ENCODE measurements at places on chromosomes 4 and X. TPM values are rescaled to one million over a fixed set of nuclear protein-coding genes. Genes with fewer than 3 reads are reported as not detected.

DNA sequence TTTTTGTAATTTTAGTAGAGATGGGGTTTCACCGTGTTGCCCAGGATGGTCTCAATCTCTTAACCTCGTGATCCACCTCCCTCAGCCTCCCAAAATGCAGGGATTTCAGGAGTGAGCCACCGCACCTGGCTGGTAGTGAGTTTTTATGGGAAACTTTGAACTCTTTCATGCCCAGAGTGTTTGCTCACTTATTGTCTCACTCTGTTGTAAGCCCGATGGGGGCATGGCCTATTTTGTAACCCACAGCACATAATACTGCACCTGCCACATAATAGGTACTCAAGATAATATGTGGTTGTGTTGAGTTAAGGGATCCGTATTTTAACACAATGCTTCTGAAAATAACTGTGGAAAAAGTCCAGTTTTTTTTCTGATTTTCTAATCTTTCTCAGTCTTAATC lies 109.6 kb upstream of the GIMD1 start:
- DNase-seq, result no peak
- no peak overlapping the region for H3K4me3 ChIP-seq
- H3K27me3 ChIP-seq, result peaks cover 3% of the 10 kb centered on the region
- H3K4me1 ChIP-seq, result no peaks in the 10 kb centered on the region
- no peak overlapping the region for H3K27ac ChIP-seq

DNA sequence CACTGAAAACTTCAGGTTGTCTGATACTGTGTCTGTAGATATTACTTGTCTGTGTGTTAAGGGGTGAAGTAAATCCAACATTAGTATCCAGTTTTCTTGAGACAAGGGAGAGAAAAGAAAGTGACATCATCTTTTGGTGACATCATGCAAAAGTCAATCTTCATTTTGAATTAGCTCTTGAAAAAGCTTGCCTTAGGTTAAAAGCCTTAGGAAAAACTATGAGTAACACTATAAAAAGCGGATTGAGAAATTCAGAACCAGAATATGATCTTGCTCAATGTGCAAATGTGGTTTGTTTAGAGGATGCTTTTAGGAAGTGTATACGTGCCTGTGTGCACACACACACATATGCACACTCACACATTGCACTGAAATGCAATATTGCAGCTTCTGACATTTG lies 345.8 kb upstream of the CASK start:
- no peaks in the 10 kb centered on the region for H3K4me1 ChIP-seq
- DNase-seq, result no peak

DNA sequence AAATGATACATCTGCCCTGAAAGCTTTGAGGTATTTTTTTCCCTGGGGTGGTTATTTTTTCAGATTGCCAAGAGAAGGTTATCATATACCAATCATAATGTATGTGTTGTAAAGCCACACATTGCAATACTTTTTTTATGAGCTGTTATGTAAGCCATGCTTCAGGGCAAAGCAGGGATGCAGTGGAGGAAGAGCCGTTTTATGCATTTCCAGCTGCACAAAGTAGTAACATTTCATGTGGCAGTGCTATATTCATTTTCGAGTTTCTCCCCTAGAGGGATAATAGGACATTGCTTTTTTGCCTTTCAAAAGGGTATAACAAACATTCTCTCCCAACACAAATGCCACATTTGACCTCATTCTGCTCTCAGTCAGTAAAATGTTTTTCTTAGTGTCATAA lies 68.5 kb downstream of the GALNT7 start:
- H3K36me3 ChIP-seq, result no peaks in the 10 kb centered on the region
- no peaks in the 10 kb centered on the region for H3K27me3 ChIP-seq
- no peak overlapping the region for H3K27ac ChIP-seq
- H3K4me3 ChIP-seq, result no peak overlapping the region
- H3K4me1 ChIP-seq, result no peaks in the 10 kb centered on the region
- no peak for DNase-seq

DNA sequence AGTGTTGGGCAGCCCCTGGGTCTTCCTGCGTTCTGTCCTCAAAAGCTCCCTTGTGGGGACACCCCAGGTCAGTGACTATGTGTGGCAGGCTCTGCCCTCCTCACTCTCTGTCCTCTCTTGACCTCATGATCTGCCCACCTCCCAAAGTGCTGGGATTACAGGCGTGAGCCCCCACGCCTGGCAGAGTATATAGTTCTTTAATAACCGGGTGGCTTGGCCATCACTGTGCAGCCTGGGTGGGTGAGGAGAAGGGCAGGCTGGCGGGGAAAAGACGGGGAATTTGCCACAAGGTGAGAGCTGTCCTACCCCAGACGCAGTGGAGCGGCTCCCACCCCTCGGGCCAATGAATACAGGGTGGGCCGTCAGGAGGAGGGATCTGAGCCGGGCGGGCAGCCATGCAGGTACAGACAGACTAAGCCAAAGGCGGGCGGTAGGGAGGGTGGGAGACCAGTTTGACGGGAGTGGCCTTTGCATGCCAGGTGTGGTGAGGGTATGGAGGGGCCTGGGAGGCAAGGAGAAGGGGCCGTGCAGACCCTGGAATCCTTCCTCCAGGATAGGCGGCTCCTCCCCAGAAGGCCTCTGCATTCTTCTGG lies 2.5 kb downstream of the SH3BP2 start:
- H3K27me3 ChIP-seq, result no peaks in the 10 kb centered on the region
- no peak overlapping the region for H3K4me3 ChIP-seq
- DNase-seq, result no peak
- peaks cover 26% of the 10 kb centered on the region for H3K4me1 ChIP-seq
- H3K36me3 ChIP-seq, result no peaks in the 10 kb centered on the region

DNA sequence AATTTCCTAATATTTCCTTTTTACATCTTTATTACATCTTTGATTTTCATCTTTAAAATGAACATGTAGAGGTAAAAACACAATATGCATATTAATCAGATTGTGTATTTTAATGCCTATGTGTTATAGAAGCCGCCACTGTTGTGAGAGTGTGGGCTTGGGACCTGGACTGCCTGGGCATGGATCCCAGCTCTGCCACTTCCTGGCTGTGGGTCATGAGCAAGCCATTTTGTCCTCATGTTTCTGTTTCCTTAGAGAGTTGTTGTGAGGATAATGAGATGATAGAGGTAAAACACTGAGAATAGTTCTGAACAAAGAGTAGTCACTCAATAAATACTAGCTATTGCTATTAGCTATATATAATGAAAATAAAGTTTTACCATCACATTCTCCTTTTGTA lies 38.4 kb upstream of the SCOC start:
- peaks cover 1% of the 10 kb centered on the region for H3K27me3 ChIP-seq
- no peak overlapping the region for H3K4me3 ChIP-seq
- H3K27ac ChIP-seq, result no peak overlapping the region
- H3K36me3 ChIP-seq, result no peaks in the 10 kb centered on the region
- peaks cover 5% of the 10 kb centered on the region for H3K4me1 ChIP-seq

- no peaks in the 10 kb centered on the region for H3K27me3 ChIP-seq
- H3K4me1 ChIP-seq, result no peaks in the 10 kb centered on the region
- no peak for DNase-seq
- no peaks in the 10 kb centered on the region for H3K36me3 ChIP-seq
- H3K4me3 ChIP-seq, result no peak overlapping the region
- H3K27ac ChIP-seq, result no peak overlapping the region
These were observed 263.3 kb upstream of the MAGEB2 start for GRCh38 chrX:29952016-29952415.

GRCh38 chr4:138716559-138717335 lies 298.8 kb upstream of the NOCT start:
- H3K36me3 ChIP-seq, result no peaks in the 10 kb centered on the region
- no peak overlapping the region for H3K4me3 ChIP-seq
- H3K27ac ChIP-seq, result no peak overlapping the region
- no peaks in the 10 kb centered on the region for H3K27me3 ChIP-seq

- H3K36me3 ChIP-seq, result no peaks in the 10 kb centered on the region
- no peak overlapping the region for H3K4me3 ChIP-seq
- no peak for DNase-seq
- H3K4me1 ChIP-seq, result no peaks in the 10 kb centered on the region
- H3K27me3 ChIP-seq, result no peaks in the 10 kb centered on the region
These were observed 154.9 kb upstream of the EPHA5 start for GRCh38 chr4:65825116-65825753.

DNA sequence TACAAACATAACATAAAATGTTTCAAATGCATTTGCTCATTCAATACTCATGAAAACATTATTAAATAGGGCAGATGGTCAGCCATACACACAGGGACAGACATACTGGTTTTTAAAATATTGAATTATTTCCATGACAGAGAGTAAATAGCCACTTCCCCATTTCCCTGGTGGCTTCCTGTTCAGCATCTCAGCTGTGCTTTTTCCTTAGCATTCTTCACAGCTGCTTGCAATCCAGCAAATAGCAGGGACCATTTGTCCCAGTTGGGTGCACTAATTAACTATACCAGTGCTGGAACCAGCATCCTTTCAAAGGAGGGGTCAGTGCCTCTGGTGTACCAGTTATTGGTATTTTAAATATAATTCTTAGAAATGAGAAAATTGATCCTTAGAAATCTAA lies 964.7 kb downstream of the RAB28 start:
- H3K27ac ChIP-seq, result no peak overlapping the region
- H3K4me1 ChIP-seq, result no peaks in the 10 kb centered on the region
- H3K36me3 ChIP-seq, result no peaks in the 10 kb centered on the region
- H3K27me3 ChIP-seq, result no peaks in the 10 kb centered on the region

The GCNA gene
- total RNA-seq, result 8.7 TPM

Measured in activated naive CD8-positive, alpha-beta T cell treated with anti-CD3 and anti-CD28 coated beads, Interleukin-2, amount 10 ng/mL, durations not matched to agents 7 days and 5 days (primary cell).